Spleen (tissue), 13 donors: ENCODE measurements at places on chromosomes 7 and 10.

DNA sequence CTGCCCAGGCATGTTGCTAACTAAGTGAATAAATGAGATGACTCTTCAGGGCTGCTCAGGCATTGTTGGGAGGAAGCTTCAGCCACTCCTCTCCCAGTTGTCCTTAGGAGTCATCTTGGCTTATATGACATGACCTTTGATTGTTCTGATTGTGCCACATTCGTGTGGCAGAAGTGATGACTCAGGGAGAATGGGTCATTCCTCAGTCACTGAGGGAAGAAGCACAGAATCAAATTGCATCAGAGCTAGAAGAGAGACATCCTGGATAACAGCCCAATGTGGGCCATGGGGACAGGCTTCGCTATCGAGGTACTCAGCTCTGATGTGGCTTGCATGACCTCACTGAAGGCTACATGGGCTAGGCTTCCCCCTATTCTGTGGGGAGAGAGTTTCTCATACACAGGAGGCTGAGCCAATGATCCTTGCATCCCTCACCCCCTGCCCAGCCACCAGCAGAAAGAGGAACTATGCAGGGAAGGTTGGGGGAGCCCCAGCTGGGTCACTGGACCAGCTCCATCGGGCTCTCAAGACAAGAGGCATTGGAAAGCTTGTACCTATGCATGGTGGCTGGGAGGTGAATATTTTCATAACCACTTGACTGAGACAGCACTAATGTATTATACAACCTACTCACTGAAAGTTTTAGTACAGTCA is 6.0 kb upstream of the HMX3 start:
- H3K27ac ChIP-seq: no peak overlapping the region
- DNase-seq: no peak
- peaks cover 75% of the 10 kb centered on the region for H3K27me3 ChIP-seq
- H3K36me3 ChIP-seq: no peaks in the 10 kb centered on the region
- H3K4me3 ChIP-seq: no peak overlapping the region

DNA sequence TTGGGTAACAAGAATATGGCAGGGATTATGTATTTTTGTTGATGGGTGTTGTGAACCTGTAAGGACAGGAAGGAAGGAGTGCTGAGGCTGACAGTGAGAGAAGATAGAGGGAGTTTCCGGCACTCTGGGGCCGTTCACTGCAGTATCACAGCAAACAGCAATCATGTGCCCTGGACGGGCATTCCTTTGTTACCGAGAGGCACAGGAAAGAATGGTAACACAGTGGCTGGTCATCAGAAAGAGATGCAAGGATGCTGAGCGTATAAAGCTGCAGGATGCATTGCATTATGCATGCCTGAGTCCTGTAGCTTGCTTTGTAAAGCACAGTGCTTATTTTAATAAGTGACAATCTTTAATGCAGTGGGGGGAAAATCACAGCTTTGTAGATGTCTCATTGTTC is 286.8 kb downstream of the RPS24 start:
- H3K4me1 ChIP-seq: no peaks in the 10 kb centered on the region
- no peaks in the 10 kb centered on the region for H3K36me3 ChIP-seq
- H3K27ac ChIP-seq: no peak overlapping the region
- H3K4me3 ChIP-seq: no peak overlapping the region

DNA sequence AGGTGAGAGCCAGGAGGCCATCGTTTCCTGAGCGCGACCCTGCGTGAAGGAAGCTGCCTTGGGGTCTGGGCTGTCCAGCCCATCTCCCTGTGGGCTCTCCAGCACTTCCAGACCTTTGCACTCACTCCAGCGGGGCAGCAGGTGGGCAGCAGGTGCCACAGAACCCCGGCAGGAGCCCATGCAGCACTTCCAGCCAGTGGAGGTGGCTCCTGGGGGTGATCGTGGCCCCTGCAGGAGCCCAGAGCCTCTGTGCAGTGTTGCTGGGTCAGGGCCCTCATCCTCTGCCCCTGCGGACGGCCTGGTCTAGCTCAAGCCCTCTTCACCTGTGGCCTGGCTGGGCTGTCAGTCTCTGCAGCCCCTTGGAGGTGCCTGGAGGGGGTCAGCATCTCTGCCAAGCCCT is 59.9 kb downstream of the PWWP2B start:
- H3K4me3 ChIP-seq: no peak overlapping the region
- peak; percentile 69 for DNase-seq
- H3K27me3 ChIP-seq: peaks cover 10% of the 10 kb centered on the region
- H3K27ac ChIP-seq: no peak overlapping the region
- H3K4me1 ChIP-seq: peaks cover 39% of the 10 kb centered on the region
- no peaks in the 10 kb centered on the region for H3K36me3 ChIP-seq

DNA sequence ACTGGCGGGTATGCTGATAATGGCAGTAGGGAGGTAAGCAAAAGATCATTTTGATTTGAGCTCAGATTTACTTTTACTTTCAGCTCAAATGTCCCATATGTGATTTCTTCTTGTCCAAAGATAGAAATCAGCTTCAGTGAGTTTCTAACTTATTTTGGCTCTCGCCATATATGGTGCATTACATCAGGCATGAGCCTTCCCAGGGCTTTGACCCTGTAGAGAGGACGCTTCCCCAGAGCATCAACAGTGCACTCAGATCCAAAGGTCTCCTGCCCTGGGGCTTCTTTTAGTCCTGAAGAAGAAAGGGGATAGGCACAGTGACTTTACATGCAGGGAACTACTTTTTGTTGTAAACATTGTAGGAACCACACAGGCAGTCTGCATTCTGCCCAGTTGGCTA is 128.6 kb upstream of the PDLIM1 start:
- no peaks in the 10 kb centered on the region for H3K36me3 ChIP-seq
- H3K27me3 ChIP-seq: no peaks in the 10 kb centered on the region
- H3K27ac ChIP-seq: no peak overlapping the region
- no peak for DNase-seq
- H3K4me1 ChIP-seq: no peaks in the 10 kb centered on the region

DNA sequence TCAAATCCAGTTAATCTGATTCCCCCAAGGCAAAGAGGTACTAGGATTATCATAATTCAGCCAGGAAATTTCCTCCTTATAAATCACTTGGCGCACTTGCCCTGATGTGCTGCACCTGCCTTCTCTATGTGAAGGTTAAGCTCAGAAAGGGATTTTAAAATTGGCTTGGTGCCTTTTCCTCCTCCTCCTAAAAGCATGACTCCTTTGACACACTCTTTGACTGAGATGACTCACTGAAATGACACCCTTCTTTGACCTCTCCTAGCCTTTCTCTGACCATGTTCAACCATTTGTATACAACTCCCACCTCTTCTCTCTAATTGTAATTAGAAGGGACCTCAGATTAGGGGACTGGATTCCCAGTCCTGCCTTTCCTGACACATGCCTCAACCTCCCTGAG is 46.5 kb downstream of the ABLIM1 start:
- H3K27me3 ChIP-seq: no peaks in the 10 kb centered on the region
- no peak overlapping the region for H3K27ac ChIP-seq

DNA sequence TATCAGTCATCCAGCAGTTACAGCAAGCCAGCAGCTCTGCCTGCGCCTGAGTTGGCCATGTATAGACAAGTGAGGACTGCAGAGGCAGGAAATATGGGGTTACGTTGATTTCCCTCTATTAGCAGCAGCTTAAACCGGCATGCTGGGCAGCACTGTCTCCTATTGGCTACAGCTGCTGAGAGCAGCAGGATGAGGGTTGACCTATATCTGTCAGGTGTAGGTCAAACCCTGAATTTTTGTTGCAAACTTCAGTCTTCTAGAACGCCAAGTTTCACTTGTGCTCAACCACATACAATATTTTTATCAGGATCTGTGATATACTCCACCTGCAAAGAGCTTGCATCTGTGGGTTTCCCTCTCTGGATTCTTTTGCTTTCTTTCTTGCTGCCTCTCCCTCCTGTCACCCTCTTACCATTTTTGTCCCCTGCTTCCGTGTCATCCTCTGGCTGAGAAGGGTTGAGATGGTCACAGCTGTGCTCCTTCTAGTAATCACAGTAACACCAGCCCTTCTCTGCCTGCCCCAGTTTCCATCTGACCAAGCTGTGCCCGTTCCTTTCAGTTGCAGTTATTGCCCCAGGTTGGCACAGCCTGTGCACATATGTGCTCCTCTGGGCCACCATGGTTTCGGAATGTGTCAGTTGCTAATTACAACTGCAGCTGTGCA is 23.8 kb upstream of the GLCCI1 start:
- peak overlapping the region; percentile 76 for H3K27ac ChIP-seq
- no peaks in the 10 kb centered on the region for H3K27me3 ChIP-seq
- H3K4me1 ChIP-seq: peaks cover 22% of the 10 kb centered on the region
- peak; percentile 86 for DNase-seq
- no peak overlapping the region for H3K4me3 ChIP-seq
- no peaks in the 10 kb centered on the region for H3K36me3 ChIP-seq

DNA sequence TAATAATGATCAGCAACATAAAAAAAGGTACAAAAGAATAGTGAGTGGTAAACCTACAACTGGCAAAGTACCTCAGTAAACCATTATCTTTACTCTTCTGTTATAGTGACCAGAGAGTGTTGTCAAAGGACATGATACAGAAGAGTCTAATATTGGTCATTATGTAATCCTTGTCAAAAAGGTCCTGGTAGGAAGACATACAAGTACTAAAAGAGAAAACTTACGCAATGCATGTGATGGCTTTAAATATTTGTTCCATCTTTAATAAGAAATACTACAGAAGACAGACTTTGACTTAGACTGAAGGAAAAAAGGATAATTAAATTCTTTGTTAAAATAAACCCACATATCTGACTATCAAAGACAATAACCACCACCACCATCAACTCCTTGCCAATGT is 6.5 kb downstream of the DOCK4 start:
- no peak overlapping the region for H3K4me3 ChIP-seq
- H3K36me3 ChIP-seq: no peaks in the 10 kb centered on the region
- H3K27ac ChIP-seq: no peak overlapping the region
- H3K27me3 ChIP-seq: peaks cover 5% of the 10 kb centered on the region
- H3K4me1 ChIP-seq: peaks cover 15% of the 10 kb centered on the region

GRCh38 chr10:70477661-70478162 is 855 bp upstream of the PALD1 start:
- H3K36me3 ChIP-seq: no peaks in the 10 kb centered on the region
- no peaks in the 10 kb centered on the region for H3K27me3 ChIP-seq
- peak overlapping the region; percentile 47 for H3K4me3 ChIP-seq
- no peak overlapping the region for H3K27ac ChIP-seq
- H3K4me1 ChIP-seq: peaks cover 70% of the 10 kb centered on the region

- no peak overlapping the region for H3K4me3 ChIP-seq
- H3K4me1 ChIP-seq: no peaks in the 10 kb centered on the region
- H3K27me3 ChIP-seq: no peaks in the 10 kb centered on the region
- no peak for DNase-seq
Observed at GRCh38 chr7:122803851-122804250, 82.4 kb downstream of the CADPS2 start.
